ENCODE measurements at places on chromosomes 7 and 10.

DNA sequence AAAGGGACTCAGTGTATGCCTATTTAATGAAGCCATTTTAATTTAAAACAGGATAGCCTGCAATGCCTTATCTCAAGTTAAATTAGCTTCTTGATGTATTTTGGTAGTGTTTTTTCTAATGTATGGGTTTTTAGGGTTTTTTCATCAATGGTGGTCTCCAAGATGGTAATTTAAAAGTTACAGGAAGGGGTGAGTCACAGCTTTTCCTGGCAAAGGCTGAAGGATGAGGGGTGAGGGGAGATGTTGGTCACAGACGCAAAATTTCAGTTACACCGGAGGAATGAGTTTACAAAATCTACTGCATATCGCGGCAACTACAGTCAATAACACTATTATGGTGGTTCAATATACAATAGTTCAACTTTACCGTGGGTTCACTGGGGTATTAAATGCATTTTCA is 31.6 kb downstream of the CCDC3 start:
- no peak for DNase-seq

- DNase-seq, result no peak
Measured at GRCh38 chr7:92319243-92319642, 73.5 kb downstream of the ANKIB1 start.

DNA sequence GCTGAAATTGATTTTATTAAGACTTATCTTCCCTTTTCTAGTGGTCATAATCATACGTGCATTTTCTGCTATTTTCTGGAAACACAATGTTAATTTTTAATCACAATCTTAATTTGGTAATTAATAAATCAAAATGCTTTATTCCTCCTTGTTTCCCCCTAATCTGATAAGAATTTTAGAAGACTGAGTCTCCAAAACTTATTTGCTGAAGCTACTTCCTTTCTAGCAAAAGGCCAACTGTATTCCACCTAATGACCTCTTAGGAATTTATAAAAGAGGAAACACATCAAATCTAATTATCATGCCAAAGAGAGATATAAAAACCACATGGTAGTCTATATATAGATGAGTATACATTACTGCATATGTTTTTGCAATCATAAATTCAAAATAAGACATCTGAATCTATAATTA is 140.6 kb downstream of the GNAI1 start:
- no peak for DNase-seq

GRCh38 chr7:66110856-66111255 is 3.8 kb upstream of the CRCP start:
- no peak for DNase-seq

DNA sequence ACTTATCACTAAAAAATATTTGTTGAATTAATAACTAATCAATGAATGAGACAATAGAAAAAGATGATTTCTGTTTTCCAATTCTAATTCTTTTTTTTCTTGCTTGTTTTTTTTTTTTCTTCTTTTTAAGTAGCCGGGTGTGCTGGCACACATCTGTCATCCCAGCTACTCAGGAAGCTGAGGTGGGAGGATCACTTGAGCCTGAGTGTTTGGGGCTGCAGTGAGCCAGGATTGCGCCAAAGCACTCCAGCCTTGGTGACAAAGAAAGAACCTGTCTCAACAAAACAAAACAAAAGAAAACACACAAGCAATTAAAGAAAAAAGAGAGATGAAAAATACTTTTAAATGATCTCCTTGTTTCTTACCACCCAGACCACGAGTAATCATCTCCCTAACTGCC is 1109.3 kb downstream of the REEP3 start:
- DNase-seq, result no peak

DNA sequence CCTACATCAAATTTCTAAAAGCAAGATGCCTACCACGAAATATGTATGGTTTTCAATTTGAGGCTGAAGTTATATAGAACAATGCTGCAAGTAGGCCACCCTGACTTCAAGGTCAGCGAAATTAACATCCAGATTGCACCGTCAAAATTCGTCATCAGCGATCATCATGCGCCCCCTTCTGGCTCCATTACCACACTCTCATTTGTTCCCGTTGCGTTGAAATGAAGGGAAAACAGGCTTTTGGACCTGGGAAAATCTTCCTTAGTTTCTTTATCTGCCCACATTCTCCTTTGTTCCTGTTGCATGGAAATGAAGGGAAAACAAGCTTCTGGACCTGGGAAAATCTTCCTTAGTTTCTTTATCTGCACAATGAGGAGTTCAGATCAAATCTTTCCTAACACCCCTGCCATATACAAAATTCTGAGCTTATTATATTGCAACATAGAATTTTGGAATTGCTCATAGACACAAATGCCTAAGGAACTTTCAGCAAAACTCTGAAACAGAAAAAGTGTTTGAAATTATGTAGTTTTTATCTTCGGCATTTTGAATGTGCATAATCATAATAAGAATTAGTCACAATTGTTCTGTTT is 98.2 kb upstream of the PRKCQ start:
- peak; percentile 43 for DNase-seq

- no peak for DNase-seq
Measured at GRCh38 chr10:15743443-15743842, 23.7 kb upstream of the ITGA8 start.

GRCh38 chr7:38893061-38893460 is 15.9 kb downstream of the VPS41 start:
- no peak for DNase-seq

GRCh38 chr7:42476255-42476654 is 239.2 kb upstream of the GLI3 start:
- DNase-seq, result no peak

- DNase-seq, result peak; percentile 75
Measured at GRCh38 chr7:47818796-47819606, 129.3 kb downstream of the PKD1L1 start.

DNA sequence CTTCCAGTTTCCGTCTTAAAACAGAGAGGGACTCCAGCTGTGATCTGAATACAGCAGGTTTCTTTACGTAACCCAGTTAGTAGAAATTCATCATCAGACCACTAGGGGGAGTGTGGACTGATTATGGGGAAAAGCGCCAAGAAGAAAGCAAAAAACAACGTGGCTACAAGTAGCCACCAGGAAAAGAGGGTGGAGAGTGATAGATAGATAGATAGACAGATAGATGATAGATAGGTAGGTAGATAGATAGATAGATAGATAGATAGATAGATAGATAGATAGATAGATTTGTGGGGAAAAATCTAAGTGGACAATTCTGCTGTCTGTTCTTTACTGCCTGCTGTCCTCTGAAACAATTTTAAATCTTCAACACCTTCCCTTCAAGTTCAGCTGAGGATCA is 12.7 kb upstream of the AKR1B10 start:
- peak; percentile 44 for DNase-seq

DNA sequence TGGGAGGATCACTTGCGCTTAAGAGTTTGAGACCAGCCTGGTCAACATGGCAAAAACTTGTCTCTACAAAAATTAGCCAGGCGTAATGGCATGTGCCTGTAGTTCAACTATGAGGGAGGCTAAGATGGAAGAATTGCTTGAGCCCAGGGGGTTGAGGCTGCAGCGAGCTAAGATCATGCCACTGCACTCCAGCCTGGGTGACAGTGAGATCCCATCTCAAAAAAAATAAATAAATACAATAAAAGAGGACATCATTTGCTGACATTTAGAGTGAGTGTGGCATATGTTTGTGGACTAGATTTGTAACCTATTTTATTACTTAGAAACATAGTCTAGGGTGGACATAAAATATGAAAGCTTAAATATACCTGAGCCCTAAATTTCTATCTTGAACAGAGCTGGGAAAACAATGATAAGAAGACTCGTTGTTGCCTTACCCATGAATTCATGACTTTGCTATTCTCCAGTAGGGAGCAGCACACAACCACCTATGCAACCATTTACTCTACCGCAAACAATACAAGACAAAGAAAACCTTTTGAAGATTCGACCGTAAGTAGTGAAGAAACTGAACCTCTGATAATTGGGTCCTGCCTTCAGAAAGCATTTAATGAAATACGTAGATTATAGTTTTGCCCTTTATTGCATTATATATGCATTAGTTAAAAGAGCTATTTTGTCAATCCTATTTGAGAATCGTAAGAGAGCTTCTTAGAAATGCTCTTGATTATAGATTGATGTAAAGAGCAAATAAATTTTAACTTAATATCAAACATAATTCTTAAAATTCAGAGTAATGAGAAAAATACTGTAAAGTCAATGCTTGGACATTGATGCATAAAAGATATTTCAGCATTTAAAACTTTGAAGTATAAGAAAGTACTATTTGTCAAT is 83.5 kb downstream of the GNAT3 start:
- DNase-seq, result peak; percentile 35

GRCh38 chr7:102843850-102844249 is 69.0 kb upstream of the LRRC17 start:
- no peak for DNase-seq

DNA sequence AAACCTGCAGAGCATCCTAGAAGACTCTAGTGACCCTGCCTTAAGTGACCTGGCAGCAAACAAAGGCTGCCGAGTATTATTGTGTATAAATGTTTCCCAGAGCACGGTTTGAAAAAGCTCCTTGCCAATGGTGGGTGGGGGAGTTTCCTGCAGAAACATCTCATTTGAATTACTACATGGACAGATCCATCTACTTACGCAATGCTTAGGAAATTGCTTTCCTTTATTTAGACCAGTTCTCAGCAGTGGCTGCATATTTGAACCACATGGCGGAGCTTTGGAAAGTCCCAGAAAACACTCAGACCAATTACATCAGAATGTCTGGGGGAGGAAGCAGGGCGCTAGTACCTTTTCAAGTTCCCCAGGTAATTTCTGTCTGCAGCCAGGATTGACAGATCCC is 560.9 kb downstream of the SDK1 start:
- no peak for DNase-seq

- DNase-seq, result no peak
Measured at GRCh38 chr7:139232904-139233303, 1.9 kb downstream of the UBN2 start.

- no peak for DNase-seq
Measured at GRCh38 chr10:98039690-98040381, 9.4 kb upstream of the CRTAC1 start.

DNA sequence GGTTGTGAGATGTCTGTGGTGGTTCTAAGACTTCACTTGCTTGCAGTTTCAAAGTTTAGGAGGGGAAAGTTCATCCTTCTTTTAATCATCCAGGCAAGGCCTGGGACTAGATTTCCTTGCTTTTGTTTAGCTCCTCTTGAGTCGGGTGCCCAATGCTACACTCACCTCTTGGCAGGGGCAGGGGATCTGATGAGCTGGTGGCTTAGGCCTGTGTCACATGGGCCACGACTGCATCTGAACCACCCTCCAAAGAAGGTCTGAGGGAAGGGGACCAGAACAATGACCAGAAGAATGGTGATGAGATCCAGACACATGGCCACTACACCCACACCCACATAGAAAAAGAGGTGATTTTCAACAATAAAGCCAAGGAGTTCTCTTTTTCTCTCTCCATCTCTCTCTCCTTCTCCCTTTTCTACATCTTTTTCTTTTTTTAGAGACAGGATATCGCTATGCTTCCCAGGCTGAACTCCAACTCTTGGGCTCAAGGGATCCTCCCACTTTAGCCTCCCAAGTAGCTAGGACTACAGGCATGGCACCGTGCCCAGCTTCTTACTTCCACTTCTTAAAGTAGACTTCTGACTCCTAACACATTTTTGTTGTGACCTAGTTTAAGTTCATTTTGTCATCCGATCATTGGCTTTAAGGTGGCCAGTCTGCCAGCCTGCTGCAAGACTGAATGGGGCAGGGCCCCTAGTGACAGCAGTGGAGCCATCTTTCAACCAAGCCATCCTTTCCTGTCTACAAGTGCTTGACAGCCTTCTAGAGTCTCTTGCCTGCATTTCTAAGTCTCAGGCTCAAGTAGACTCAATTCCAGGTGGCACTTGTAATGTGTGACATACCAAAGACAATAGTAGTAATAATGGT is 350.9 kb downstream of the RNLS start:
- no peak for DNase-seq

- DNase-seq, result no peak
Measured at GRCh38 chr10:86108696-86109095, 257.9 kb downstream of the GRID1 start.

- DNase-seq, result no peak
Measured at GRCh38 chr10:75911426-75911825, 480.0 kb downstream of the LRMDA start.

- DNase-seq, result no peak
Measured at GRCh38 chr10:50582046-50582445, 41.7 kb downstream of the SGMS1 start.

- DNase-seq, result peak; percentile 7
Measured at GRCh38 chr10:88617772-88618300, 31.3 kb downstream of the LIPJ start.

- no peak for DNase-seq
Measured at GRCh38 chr10:79207096-79207357, 138.3 kb downstream of the ZMIZ1 start.

GRCh38 chr10:97711640-97712572 is 1.6 kb upstream of the MARVELD1 start:
- DNase-seq, result no peak

DNA sequence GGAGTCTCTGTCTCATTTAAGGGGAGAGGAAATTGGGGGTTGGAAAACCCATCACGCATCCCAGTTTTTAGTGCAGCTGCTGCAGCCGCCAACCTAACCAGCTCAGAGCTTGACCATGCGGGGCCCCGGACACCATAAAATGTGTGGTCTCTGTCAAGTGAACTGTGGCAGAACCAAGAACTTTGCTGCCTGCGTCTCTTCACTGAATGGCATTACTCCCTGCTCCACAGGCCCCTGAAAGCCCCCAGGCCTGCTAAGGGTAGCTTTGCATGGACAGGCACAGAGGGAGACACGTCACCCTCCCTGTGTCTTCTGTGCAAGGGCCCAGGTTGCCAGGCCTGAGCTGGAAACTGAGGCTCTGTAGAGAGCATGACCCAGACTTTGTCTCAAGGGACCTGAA is 144.6 kb upstream of the GPR26 start:
- DNase-seq, result no peak

Measured in BE2C (cell line).